ENCODE measurements at places on chromosomes 1 and 21.

DNA sequence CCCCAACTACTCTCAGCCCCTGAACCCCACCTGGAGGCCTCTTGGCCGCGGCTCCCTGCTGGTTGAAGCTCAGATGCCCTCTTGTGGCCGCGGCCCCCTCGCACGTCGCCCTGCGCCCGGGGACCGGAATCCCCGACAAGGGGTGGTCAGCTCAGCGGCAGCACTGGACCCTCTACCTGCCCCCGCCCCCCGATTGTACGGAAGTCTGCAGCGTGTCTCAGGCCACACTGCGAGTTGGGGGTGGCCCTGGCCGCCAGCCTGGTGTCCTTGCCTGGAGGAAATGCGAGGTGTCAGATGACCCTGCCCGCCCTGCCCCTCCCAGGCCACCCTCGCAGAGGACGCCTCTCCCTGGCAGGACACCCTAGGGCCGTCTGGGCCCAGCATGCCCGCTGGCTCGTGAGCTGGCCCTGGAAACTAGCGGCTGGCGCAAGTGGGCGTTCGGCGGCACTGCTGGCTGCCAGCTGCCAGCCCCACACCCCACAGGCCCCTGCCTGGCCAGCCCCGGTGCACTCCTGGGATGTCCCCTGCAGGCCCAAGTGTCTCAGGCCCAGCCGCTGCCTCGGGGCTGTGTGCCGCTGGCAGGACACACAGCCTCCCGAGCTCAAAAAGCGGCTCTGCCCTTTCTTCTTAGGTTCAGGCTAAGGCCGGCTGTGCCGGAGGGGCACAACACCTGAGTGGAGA lies 60.8 kb downstream of the EDN2 start:
- H3K27me3 ChIP-seq, result no peaks in the 10 kb centered on the region
- no peak overlapping the region for H3K27ac ChIP-seq
- peak; percentile 57 for DNase-seq
- H3K36me3 ChIP-seq, result no peaks in the 10 kb centered on the region
- H3K4me1 ChIP-seq, result no peaks in the 10 kb centered on the region
- H3K4me3 ChIP-seq, result no peak overlapping the region

GRCh38 chr1:214857716-214858115 lies 224.8 kb upstream of the KCNK2 start:
- H3K36me3 ChIP-seq, result no peaks in the 10 kb centered on the region
- DNase-seq, result no peak
- no peaks in the 10 kb centered on the region for H3K27me3 ChIP-seq
- H3K4me1 ChIP-seq, result no peaks in the 10 kb centered on the region
- no peak overlapping the region for H3K4me3 ChIP-seq

- no peaks in the 10 kb centered on the region for H3K36me3 ChIP-seq
- H3K4me3 ChIP-seq, result no peak overlapping the region
- H3K27ac ChIP-seq, result no peak overlapping the region
- no peak for DNase-seq
These were observed 28.2 kb downstream of the PTGER3 start for GRCh38 chr1:71019233-71019969.

DNA sequence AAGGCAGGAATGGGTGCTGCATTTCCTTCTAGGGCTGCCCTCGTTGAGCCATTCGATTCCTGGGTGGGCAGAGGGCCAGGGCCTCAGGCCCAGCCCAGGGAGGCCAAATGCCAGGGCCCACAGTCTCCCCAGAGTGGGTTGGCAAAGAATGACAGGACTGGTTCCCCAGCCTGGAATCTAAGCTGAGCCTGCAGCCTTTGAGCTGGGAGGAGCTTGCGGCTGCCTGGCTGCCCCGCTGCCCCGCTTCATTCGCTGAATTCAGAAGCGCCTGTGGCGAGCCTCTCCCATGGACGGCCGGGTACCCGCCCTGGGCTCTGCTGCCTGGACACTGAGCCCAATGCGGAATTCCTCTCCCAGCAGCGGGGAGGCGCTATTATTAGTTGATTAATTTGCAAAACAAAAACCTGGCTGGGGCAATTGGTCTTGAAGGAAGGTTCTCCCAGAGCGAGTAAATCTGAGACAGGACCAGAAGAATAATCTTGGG lies 32.3 kb upstream of the TARDBP start:
- H3K4me3 ChIP-seq, result no peak overlapping the region
- DNase-seq, result peak; percentile 16
- H3K36me3 ChIP-seq, result no peaks in the 10 kb centered on the region
- H3K4me1 ChIP-seq, result peaks cover 6% of the 10 kb centered on the region

GRCh38 chr1:243421784-243422183 lies 165.9 kb downstream of the SDCCAG8 start:
- DNase-seq, result no peak
- peaks cover 2% of the 10 kb centered on the region for H3K36me3 ChIP-seq
- peaks cover 2% of the 10 kb centered on the region for H3K4me1 ChIP-seq
- no peak overlapping the region for H3K4me3 ChIP-seq
- no peaks in the 10 kb centered on the region for H3K27me3 ChIP-seq
- no peak overlapping the region for H3K27ac ChIP-seq

DNA sequence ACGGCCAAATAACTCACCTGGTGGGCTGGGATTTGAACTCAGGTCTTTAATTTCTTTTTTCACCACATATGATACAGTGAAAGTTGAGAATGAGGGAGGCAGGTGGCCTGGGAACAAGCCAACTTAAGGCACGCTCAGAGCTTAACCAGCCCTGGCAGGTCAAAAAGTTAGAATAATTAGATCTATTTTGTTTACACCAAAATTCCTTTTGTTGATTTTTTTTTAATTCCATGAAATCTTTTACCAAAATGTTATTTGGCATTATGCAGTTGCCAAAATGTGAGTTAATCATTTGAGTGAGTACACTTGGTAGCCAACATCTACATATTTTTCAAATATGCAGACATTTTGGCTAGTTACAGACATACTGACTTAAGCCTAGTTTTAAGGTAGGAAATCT lies 36.8 kb downstream of the LHX8 start:
- H3K4me1 ChIP-seq, result no peaks in the 10 kb centered on the region
- H3K27ac ChIP-seq, result no peak overlapping the region
- H3K4me3 ChIP-seq, result no peak overlapping the region
- H3K36me3 ChIP-seq, result no peaks in the 10 kb centered on the region
- H3K27me3 ChIP-seq, result no peaks in the 10 kb centered on the region

- no peaks in the 10 kb centered on the region for H3K27me3 ChIP-seq
- no peak overlapping the region for H3K27ac ChIP-seq
- no peaks in the 10 kb centered on the region for H3K4me1 ChIP-seq
- DNase-seq, result no peak
- H3K36me3 ChIP-seq, result no peaks in the 10 kb centered on the region
These were observed 121.2 kb downstream of the DUSP10 start for GRCh38 chr1:221620437-221621384.

DNA sequence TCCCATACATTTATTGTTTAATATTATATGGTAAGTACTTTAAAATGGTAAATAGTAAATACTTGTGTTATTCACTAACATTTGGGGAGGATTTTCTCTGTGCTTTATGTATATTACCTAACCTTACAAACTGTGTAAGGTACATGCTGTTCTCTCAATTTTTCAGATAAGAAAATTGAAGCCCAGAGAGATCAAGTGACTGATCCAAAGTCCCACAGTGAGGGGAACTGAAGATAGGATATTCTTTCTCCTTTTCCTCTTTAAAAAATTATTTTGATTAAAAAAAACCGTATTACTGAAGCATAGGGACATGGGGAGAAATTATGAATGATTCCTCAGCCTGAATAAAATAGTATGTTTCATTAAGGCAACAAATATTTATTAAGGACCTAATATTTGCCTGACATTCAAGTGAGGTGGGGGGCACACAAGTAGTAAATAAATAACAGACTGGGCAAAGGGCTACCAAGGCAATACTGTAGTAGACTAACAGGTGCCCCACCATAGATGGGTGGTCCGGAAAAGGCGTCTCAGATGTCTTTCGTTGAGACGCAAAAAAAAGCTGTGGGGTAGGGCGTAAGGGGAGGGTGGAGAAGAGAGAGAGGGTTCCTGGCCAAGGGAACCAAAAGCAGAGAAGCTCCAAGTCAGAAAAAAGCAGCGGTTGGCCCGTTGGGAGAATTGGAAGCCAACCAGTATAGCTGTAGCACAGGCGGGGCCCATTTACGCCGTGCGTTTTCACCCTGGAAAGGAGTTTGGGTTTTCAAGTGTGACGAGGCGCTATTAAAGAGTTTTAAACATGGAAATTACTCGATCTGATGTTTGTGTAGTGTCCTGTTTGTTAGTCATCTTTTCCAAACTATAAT lies 944 bp upstream of the AGO3 start:
- no peaks in the 10 kb centered on the region for H3K27me3 ChIP-seq
- peaks cover 3% of the 10 kb centered on the region for H3K4me1 ChIP-seq
- peak; percentile 50 for DNase-seq
- H3K27ac ChIP-seq, result peak overlapping the region; percentile 99

- no peaks in the 10 kb centered on the region for H3K4me1 ChIP-seq
- no peak overlapping the region for H3K27ac ChIP-seq
- no peaks in the 10 kb centered on the region for H3K36me3 ChIP-seq
- no peak for DNase-seq
- no peak overlapping the region for H3K4me3 ChIP-seq
These were observed 11.4 kb upstream of the FAM163A start for GRCh38 chr1:179731643-179732042.

GRCh38 chr21:16773206-16773605 lies 739.6 kb upstream of the CXADR start:
- no peak overlapping the region for H3K27ac ChIP-seq
- H3K27me3 ChIP-seq, result no peaks in the 10 kb centered on the region
- peak; percentile 18 for DNase-seq

DNA sequence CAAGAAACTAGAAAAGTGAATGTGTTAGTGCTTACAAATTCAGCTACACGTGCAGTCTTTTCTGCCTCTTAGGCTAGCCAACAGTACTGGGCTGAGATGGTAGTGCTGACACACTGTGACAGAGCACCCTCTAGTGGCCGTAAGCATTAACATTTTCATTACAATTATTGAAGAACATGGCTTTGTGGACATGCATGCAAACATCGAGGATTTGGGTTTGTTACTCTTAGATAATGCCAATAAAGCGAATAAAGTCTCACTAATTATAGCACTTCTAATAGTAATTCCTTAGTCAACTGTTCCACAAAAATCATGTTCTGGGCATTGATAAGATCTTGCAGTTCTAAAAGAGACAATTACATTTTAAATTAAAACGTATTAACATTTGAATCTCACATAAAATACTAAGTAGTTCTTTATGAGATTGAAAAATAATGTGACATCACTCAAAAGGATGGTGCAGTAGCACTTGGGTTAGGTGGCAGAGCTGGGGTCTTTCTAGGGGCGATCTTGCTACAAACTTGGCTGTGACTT lies 47.1 kb downstream of the MYSM1 start:
- DNase-seq, result peak; percentile 38
- no peaks in the 10 kb centered on the region for H3K4me1 ChIP-seq
- H3K4me3 ChIP-seq, result no peak overlapping the region
- H3K36me3 ChIP-seq, result peaks cover 8% of the 10 kb centered on the region

DNA sequence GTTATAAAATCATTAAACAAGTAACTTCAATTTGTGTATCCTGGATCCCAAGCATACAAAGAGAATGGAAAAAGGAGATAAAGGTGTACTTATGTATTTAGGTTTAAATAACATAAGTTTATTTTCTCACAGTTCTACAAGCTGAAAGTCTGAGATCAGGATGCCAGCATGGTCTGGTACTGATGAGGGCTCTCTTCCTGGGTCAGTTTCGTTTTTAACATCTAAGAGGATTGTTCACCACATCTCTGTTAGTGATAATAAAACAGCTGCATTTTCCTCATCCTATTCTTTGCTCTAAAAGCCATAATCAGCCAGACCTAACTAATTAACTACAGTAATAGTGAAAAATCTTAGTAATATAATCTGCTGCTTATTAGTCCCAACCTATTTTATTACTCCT lies 5.2 kb downstream of the EGLN1 start:
- H3K27ac ChIP-seq, result no peak overlapping the region
- H3K27me3 ChIP-seq, result no peaks in the 10 kb centered on the region
- no peak overlapping the region for H3K4me3 ChIP-seq
- H3K36me3 ChIP-seq, result no peaks in the 10 kb centered on the region
- DNase-seq, result no peak

DNA sequence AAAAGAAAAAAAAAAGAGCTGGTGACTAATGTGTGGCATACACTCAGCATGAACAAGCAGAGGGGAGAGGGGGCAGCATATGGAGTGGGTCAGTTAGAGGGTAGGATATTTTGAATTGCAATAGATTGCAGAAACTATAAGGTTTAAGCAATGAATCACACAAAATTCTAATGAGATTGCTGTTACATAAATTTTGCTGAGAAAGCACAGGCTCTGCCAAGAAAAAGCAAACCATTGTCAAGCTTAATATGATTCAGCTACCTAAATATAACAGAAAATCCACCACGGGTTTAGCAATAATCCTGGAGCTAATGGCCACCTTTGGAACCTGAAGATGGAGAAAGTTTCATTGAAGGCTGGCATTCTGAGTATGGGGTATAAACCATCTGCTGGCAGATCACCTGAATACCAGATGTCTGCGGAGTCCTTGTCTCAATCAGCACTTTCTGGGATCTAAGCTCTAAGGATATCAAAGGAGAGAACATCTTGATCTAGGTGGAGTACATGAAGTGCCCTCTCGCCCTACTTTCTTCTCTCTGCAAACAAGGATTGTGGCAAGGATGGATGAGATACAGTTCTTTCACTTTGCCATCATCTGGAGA lies 30.3 kb upstream of the ANGPTL7 start:
- no peak for DNase-seq
- no peak overlapping the region for H3K4me3 ChIP-seq
- no peaks in the 10 kb centered on the region for H3K27me3 ChIP-seq
- peaks cover 4% of the 10 kb centered on the region for H3K36me3 ChIP-seq
- H3K27ac ChIP-seq, result no peak overlapping the region
- no peaks in the 10 kb centered on the region for H3K4me1 ChIP-seq

- H3K4me3 ChIP-seq, result no peak overlapping the region
- H3K27ac ChIP-seq, result no peak overlapping the region
- H3K4me1 ChIP-seq, result peaks cover 25% of the 10 kb centered on the region
- H3K36me3 ChIP-seq, result no peaks in the 10 kb centered on the region
- peak; percentile 15 for DNase-seq
- H3K27me3 ChIP-seq, result no peaks in the 10 kb centered on the region
These were observed 15.2 kb downstream of the ITPKB start for GRCh38 chr1:226723657-226724532.

GRCh38 chr1:188325211-188325610 lies 1496.5 kb downstream of the PLA2G4A start:
- DNase-seq, result peak; percentile 82
- no peaks in the 10 kb centered on the region for H3K4me1 ChIP-seq
- H3K36me3 ChIP-seq, result no peaks in the 10 kb centered on the region
- no peak overlapping the region for H3K27ac ChIP-seq
- no peak overlapping the region for H3K4me3 ChIP-seq
- H3K27me3 ChIP-seq, result no peaks in the 10 kb centered on the region

GRCh38 chr1:86151427-86151826 lies 5.1 kb downstream of the COL24A1 start:
- no peaks in the 10 kb centered on the region for H3K36me3 ChIP-seq
- H3K4me3 ChIP-seq, result no peak overlapping the region
- H3K27me3 ChIP-seq, result peaks cover 14% of the 10 kb centered on the region

- DNase-seq, result no peak
- H3K36me3 ChIP-seq, result no peaks in the 10 kb centered on the region
- H3K4me3 ChIP-seq, result no peak overlapping the region
These were observed 1.5 kb downstream of the SPATA6 start for GRCh38 chr1:48470481-48470855.

Measured in trophoblast cell (in vitro differentiated cells and primary cell).